ENCODE measurements at places on chromosomes 1 and 21. TPM values are rescaled to one million over a fixed set of nuclear protein-coding genes. Genes with fewer than 3 reads are reported as not detected.

Gene MYCL
- polyA plus RNA-seq, result 8.9 TPM

Gene OLIG2
- 0.02 TPM for polyA plus RNA-seq

Gene BCL2L15
- polyA plus RNA-seq, result 1.8 TPM

Gene VTCN1
- 0.07 TPM for polyA plus RNA-seq

Gene MANEAL
- polyA plus RNA-seq, result 1.8 TPM

Gene IFNGR2
- polyA plus RNA-seq, result 111 TPM

Gene RXRG
- 0.23 TPM for polyA plus RNA-seq

Gene TENT5C
- 3.7 TPM for polyA plus RNA-seq

Gene FCRL4
- 0.48 TPM for polyA plus RNA-seq

Gene NBPF15
- 11.6 TPM for polyA plus RNA-seq

Gene UMODL1
- 1.4 TPM for polyA plus RNA-seq

Gene SPATA17
- 0.46 TPM for polyA plus RNA-seq

Gene UTS2
- 6.6 TPM for polyA plus RNA-seq

Gene ICOSLG
- 5.1 TPM for polyA plus RNA-seq

Gene TMEM82
- not detected for polyA plus RNA-seq

Gene IL22RA1
- 0.09 TPM for polyA plus RNA-seq

Gene PBXIP1
- 104 TPM for polyA plus RNA-seq

Gene CYP4A11
- polyA plus RNA-seq, result 0.05 TPM

Gene AHDC1
- 22.6 TPM for polyA plus RNA-seq

Gene GUCA2A
- 3.2 TPM for polyA plus RNA-seq

Gene OR2T10
- polyA plus RNA-seq, result not detected

Gene FCGR1A
- polyA plus RNA-seq, result 27.7 TPM

Gene MLLT11
- 6.6 TPM for polyA plus RNA-seq

Gene ELOVL1
- 44.8 TPM for polyA plus RNA-seq

Gene ESPN
- 11.8 TPM for polyA plus RNA-seq

Gene SLC6A9
- 0.82 TPM for polyA plus RNA-seq

Gene PLPP3
- 31.3 TPM for polyA plus RNA-seq

Gene A3GALT2
- not detected for polyA plus RNA-seq

Gene LRRC39
- polyA plus RNA-seq, result 6.7 TPM

Gene CLDN17
- 0.41 TPM for polyA plus RNA-seq

Gene CA6
- 0.37 TPM for polyA plus RNA-seq

Gene FMO2
- 5.5 TPM for polyA plus RNA-seq

Gene KCNA3
- 4.6 TPM for polyA plus RNA-seq

Gene SORT1
- polyA plus RNA-seq, result 10.3 TPM

Gene PAQR6
- polyA plus RNA-seq, result 8.6 TPM

Gene CIART
- 3.1 TPM for polyA plus RNA-seq

Gene SGIP1
- polyA plus RNA-seq, result 2.9 TPM

Gene NMNAT1
- polyA plus RNA-seq, result 7.0 TPM

Gene TMEM9
- 57.5 TPM for polyA plus RNA-seq

Gene MYOC
- 1.5 TPM for polyA plus RNA-seq

Gene ELAPOR1
- 1.2 TPM for polyA plus RNA-seq

Gene GPR157
- polyA plus RNA-seq, result 5.8 TPM

Gene APCS
- polyA plus RNA-seq, result 0.16 TPM

Gene PRPF38B
- polyA plus RNA-seq, result 69.6 TPM

Gene TTC34
- polyA plus RNA-seq, result 0.34 TPM

Gene S100A16
- 128 TPM for polyA plus RNA-seq

Gene GPR161
- polyA plus RNA-seq, result 1.6 TPM

Gene ATG4C
- 13.1 TPM for polyA plus RNA-seq

Gene OVAAL
- polyA plus RNA-seq, result 0.14 TPM

Gene MRPL39
- 30.9 TPM for polyA plus RNA-seq

Gene NEXN
- 11.6 TPM for polyA plus RNA-seq

Gene FNDC10
- polyA plus RNA-seq, result 0.80 TPM

Gene FAM72B
- 3.5 TPM for polyA plus RNA-seq
